Omental fat pad (tissue), 4 donors: ENCODE measurements at places on chromosomes 3 and 15.

- DNase-seq: peak; percentile 1
These were observed 195.6 kb downstream of the XXYLT1 start for GRCh38 chr3:195075199-195075940.

DNA sequence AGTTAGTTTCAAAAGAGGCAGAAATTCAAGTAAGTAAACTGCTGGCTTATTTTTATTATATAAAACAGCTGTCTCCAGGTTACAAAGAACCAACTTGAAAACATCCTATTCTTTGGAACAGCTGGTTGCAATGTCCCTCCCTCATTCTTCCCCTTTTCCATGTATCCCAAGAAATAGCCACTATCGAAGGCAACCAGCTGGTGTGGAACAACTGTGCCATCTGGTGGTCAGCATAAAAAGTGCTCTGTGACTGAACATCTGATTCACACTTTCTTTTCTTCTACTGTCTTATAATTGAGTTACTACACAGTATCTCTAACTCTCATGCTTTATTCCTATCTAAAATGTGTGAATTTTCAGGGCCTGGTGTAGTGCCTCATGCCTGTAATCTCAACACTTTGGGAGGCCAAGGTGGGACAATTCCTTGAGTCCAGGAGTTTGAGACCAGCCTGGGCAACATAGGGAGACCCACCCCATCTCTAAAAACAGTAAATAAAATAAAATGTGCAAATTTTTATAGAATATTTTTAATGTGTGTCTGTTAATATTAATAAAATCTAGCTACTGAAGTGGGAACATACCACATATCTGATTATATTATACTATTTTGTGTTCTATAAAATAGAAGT is 9.6 kb downstream of the OSBPL11 start:
- no peak for DNase-seq

DNA sequence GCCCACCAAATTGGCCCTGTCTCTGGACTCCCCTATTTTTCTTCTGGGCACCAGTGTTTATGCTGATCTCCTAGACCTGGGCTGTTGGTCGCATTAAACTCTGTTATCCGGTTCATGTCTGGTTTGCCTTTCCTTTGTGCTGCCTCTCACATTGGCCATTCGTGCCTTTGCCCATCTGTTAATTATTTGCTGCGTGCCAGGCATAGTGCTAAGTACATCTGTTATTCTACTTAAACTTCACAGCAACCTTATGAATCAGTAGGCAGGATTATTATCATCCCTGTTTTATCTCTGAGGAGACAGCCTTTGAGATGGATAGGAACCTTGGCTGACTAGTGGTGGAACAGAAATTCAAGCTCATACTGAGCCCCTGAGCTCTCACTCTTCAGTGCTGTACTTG is 76.0 kb downstream of the THSD4 start:
- no peak for DNase-seq

- DNase-seq: no peak
These were observed 4.6 kb upstream of the QRICH1 start for GRCh38 chr3:49098429-49098828.

GRCh38 chr15:41806291-41807181 is 21.4 kb upstream of the JMJD7 start:
- no peak for DNase-seq

DNA sequence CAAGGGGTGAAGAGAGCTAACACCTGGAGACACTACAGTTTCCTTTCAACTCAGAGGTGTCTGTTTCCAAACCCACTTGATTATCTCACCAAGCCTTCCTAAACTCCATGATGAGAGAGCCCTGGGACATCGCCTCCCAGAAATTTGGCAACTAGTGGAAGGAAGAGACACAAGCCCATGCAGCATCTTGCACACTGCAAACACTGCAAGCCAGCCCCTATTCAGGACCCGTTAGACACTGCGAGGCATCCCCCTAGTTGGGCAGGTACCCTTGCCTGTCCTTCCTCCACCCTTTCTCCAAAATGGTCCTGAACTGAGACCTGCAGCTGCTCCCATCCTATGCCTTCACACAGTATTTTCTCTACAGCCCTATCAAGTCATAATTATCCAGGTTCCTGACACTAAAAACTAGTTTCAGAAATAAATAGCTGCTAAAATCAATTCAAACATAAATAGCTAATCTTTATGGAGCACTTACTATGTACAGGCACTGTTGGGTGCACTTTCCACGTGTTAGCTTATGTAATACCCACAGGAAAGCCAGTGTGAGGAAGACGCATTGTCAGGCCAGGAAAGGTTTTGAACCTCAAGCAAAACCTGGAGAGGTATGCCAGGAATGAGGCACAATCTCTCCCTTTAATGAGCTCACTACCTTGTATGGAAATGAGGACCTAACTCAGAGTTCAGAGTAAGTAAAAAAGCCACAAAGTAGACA is 2.8 kb downstream of the MAGI1 start:
- DNase-seq: no peak

DNA sequence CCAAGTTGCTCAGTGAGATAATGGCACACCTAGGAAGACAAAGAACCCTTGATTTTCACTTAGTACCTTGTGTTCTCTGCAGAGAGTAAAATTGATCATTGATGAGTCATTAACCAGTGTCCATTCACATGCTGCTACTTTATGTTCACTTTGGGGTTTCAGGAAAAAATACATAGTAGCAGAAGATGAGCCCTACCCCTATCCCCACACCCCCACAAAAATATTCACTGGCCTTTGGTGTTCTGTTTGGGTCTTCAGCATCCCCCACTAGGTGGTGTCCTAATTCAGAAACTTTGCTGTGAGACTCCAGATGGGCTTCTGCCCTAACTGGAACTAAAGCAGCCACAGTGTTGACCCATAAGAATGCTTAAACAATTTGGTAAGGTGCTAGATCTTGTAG is 178.8 kb downstream of the KLHL25 start:
- DNase-seq: no peak

DNA sequence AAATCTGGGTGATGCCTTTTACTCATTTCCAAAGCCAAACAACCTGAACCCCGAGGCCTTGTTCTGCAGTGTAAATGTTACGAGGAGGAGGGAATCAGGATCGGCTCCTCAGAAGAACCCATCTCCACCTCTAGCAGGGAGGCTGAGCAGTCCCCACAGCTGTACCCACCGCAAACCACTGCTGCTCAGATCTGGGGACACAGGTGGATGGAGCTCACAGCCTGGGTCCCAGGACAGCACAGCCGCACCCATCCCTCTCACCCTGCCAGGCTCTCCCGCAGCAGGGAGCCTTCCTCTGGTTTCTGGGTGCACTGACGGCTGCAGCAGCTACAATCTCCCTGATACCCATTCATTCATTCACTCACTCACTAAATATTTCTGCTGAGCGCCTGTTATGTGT is 44.0 kb upstream of the CGNL1 start:
- DNase-seq: no peak

DNA sequence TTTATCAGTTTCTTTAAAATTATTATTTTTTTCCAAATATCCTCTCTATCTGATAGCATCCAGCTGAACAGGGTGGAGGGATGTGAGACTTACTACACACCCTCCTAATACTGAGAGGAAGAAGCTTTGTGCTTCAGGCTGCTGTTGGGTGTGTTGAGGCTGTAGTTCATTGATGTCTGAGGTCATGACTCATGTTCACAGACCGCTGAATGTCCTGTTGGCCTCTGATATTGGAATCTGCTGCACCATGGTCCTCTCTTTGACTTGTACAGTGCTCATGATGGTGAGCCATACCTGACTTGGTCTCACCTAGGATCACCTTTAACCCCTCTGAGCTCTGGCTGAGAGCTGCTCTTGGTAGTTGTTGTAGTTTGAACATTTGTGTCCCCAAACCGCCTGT is 302.9 kb downstream of the SATB1 start:
- DNase-seq: no peak

- no peak for DNase-seq
These were observed 60.6 kb downstream of the ALCAM start for GRCh38 chr3:105427332-105427731.

- DNase-seq: no peak
These were observed 31.4 kb upstream of the TIPARP start for GRCh38 chr3:156642750-156643728.

DNA sequence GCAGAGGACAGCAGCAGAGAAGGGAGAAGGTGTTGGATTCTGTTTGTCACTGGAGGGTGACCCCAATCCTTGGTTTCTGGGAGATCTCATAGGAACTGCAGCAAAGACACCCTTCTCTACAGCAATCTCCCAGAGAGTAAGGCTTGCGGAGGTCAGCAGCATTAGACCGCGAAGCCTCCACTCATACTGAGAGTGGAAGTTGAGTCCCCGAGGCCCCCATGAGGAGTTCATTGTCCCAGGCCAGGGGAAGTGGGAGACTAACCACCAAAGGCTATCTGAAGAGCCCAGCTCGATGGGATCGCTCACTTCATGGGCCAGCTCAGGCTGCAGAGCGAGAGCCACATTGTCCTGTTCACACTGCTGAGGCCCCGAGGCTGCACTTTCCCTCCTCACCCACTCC is 44.6 kb downstream of the GLDN start:
- DNase-seq: no peak

GRCh38 chr3:67617518-67617917 is 36.9 kb downstream of the SUCLG2 start:
- DNase-seq: no peak

DNA sequence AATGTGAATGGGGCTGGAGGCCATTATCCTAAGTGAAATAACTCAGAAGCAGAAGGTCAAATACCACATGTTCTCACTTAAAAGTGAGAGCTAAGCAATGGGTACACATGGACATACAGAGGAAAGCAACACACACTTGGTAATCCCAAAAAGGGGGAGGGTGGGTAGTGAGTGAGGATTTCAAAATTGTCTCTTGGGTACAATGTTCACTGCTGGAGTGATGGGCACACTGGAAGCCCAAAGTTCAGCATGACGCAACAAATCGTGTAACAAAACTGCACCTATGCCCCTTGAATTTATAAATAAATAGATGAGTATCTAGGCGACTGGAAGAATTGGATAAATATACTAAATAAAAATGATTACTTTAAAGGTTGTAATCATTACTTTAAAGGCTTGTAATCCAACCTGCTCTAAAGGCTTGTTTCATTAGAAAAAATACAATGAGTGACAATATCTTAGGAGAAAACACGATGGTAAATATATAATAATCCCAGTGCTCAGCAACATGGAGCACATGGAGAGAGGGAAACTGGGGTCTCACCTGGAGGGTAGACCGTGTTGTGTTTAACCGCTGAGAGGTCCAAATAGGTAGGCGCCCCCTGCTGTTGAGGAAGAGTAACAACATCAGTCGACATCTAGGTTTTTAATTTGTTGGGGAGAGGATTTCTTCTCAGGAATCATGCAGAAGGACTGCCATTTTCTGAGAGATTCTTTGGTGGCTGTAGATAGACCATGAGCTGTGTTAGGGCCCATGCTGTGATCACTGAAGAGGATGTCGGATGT is 78.5 kb upstream of the ROBO1 start:
- DNase-seq: no peak

DNA sequence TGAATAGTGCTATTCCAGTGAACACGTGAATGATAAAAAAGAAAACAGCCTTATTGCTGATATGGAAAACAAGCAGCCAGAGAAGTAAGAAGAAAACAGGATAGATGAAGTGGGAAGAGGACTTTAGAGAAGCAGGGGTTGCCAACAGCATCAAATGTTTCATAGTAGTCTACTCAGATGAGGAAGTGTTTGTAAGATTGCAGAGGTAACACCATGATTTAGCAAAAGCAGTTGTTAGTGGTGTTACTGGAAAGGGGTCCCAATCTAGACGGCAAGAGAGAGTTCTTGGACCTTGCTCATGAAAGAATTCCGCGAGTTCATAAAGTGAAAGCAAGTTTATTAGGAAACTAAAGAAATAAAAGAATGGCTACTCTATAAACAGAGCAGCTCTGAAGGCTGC is 108.8 kb upstream of the MCTP2 start:
- no peak for DNase-seq

DNA sequence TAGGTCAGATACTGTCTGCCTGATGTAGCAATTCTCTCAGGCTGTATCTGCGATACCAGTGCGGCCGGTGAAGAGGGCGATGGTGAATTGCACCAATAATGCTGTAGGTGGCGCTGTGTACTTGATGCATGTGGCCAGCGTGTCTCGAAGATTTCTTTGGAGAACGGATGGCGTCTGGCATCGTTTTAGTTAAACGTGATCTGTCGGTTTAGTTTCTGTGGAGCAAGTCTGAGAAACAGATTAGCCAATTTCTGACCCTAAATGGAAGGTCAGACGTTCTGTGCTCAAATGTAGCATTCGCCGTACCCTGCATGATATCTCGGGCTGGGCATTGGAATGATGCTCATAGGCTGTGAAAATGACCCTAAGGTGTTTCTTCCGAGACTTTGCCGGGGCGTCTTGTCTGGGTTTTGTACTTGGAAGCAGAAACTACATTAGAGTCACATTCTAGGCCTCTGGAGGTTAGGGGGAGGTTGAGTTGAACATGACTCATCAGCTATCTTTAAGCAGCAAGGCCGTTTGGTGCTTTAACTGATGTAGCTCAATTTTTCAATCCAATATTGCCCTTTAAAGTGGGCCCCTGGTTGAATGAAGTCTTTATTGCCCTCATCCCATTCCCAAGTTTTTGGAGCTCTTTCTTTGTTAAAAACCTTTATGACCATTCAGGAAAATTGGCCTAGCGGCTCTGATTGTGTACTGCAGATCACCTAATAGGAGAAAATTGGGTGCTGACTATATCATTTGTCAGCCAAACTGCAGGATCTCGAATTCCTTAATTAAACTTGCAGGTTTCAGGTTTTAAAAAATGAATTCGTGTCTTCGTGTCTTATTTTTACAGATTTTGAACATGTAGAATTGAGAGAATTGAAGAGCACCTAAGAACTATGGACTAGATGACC is 80.0 kb downstream of the SQOR start:
- no peak for DNase-seq

DNA sequence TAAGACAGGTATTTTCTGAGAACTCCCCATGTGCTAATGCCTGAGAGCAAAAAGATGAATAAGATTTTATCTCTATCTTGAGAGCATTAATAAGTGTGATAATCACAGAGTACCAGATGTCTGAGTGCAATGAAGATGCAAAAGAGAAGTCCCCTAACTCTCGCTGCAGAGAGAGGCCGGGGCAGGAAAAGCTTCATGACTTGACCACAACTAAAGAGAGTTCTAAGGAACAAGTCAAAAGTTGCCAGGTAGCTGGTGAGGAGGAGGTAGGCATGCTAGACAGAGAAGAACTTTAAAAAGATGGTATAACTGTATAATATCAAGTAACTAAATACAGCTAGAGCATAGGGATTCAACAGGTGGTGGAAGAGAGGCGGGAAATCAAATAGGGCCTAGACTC is 28.8 kb downstream of the MTMR10 start:
- no peak for DNase-seq

DNA sequence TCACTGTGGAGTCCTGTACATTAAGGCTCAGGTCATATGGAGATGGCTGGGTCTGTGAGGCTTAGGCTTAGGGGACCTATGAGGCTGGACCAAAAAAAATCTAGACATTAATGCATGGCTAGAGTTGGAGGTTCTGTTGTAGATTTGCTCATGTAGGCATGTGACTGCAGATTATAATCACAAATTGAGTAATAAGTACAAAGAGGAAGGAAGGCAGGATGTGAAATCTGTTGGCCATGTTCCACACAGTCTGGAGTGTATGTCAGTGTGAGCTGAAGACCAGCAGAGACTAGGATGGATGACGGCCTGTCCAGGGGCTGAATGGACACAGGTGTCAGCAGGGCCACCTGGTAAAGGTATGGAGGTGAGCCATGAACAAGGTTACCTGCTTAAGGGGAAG is at the start of gene ST3GAL6:
TSS of gene ST3GAL6 (plus strand) at position 265 of the 400 bp plus-strand sequence. CDS start 5,101 bp downstream, outside the sequence.
- no peak for DNase-seq
